ENCODE measurements at places on chromosomes 12 and 14.

GRCh38 chr12:4439736-4440135 is 5.9 kb downstream of the FGF6 start:
- no peak for DNase-seq

GRCh38 chr14:51014625-51015024 is 70.3 kb upstream of the PYGL start:
- DNase-seq: no peak

DNA sequence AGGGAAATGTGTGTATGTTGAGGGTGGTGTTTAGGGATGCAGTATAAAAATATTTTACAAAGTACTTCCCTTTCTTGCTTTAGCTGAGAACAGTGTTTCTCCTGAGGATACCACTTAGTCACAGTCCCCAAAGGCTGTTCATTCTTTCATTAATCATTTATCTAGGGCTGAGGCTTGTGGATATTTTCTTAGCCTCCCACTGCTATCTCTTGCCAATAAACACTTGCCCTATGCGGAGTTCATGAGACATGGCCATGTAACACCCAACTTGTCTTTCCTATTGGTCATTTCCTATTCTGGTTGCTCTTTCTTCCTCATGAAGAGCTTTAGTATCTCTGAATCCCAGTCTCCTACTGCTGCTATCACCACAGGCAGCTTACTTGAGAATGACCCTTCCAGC is 75.1 kb downstream of the ETNK1 start:
- no peak for DNase-seq

DNA sequence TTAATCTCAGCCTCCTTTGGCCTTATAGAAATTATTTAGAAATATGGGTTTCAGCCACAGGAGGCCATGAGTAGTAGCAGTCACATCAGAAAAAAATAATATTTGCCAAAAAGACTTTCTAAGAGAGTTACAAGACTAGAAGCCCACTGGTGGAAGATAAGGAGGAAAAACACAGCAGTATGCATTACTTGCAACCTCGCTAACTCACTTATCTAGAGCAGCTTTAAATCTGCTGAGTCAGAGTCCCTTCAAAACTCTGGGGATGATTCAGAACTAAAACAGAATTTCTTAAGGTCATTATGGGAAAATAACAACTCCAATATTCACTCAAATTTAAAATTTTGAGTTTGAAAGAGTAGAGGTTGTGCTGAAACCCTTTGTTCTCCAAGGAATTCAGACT is 6.2 kb downstream of the OR4K17 start:
- DNase-seq: no peak

DNA sequence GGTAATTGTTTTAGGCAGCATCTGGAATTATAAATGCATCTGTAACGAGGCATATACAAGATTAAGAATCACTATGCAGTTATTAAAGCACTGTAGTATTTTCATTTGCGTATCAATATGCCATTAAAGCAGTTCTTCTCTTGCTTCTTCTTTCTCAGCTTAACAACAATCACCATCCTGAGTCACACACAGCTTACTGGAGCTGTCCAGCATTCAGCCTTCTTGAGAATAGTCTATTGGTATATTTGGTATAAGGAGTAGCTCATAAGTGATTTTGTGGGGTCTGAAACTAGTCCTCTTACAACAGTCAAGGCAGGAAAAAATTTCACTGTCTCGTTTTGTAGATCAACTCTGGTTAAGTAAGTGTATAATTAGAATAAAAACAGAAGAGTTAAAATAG is 523.0 kb upstream of the FOXG1 start:
- DNase-seq: no peak

- no peak for DNase-seq
These were observed 11.2 kb downstream of the LLPH start for GRCh38 chr12:66119229-66119869.

DNA sequence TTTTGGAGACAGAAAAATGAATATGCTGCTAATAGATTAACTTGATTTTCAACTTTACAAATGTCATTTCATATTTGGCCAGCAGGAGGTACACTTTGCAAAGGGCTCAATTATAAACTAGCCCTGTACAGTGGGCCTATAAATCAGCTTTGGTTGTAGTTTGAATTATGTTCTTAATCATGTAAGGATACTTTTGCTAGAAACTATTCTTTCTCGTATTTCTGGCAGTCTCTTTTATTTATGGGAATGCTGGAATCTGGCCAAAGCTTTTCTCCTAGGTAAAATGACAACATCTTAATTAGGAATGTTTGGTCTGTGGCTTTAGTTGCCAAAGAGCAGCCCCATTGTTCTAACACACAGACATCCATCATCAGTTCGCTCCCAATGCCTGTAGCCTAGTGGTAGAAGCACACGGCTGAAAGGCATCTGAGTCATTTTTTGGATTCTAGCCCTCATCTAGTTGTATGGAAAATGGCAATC is 1322.3 kb upstream of the SEL1L start:
- no peak for DNase-seq

- DNase-seq: no peak
These were observed 20.2 kb downstream of the HDAC7 start for GRCh38 chr12:47799357-47799955.

- no peak for DNase-seq
These were observed 18.2 kb downstream of the CINP start for GRCh38 chr14:102344485-102344884.

- DNase-seq: no peak
These were observed 44.7 kb downstream of the PALS1 start for GRCh38 chr14:67285876-67286452.

- no peak for DNase-seq
These were observed 472.9 kb downstream of the NELL2 start for GRCh38 chr12:44403185-44403584.

DNA sequence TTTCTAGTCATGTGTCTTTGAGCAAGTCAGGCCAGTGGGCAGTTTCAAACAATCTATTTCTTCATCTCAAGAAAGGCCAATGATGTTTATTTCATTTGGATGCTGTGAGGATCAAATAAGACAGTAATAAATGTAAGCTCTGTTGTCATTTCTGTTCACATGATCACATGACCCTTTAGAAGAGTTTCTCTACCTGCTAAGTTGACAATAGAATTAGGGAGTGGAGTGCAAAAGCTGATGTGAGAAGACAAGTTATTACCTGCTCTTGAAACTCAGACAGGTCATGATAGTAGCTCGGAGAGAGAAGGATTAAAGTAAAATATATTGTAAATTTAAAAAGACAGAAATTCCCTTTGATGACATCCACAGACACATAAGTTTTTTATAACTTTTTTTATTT is 37.3 kb upstream of the DCN start:
- DNase-seq: no peak

DNA sequence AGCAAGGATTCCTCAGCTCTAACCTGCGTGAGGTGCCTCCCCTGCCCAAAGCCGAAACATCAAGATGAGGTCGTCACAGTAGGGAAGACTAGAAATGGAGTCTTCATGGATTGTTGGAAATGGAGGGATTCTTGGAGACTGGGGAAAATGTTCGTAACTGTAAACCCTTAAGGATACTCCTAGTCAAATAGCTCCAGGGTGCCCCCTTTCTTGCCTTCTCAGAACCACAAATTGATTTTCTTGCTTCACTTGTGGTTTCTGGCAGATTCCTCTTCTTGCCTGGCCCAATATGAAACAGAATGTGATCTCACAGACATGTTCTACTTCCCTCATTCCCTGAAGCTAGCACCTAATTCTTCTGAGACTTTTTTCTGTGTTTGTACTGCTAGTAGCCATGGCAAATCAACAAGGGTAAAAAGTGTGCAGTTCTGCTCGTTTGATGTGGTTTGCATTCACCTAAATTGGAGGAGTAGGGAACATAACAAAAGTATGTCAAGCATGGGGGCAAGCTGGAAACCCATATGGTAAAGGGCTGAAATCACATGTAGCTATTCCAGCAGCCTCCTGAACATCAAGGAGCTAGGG is 332.0 kb downstream of the PAWR start:
- DNase-seq: no peak

DNA sequence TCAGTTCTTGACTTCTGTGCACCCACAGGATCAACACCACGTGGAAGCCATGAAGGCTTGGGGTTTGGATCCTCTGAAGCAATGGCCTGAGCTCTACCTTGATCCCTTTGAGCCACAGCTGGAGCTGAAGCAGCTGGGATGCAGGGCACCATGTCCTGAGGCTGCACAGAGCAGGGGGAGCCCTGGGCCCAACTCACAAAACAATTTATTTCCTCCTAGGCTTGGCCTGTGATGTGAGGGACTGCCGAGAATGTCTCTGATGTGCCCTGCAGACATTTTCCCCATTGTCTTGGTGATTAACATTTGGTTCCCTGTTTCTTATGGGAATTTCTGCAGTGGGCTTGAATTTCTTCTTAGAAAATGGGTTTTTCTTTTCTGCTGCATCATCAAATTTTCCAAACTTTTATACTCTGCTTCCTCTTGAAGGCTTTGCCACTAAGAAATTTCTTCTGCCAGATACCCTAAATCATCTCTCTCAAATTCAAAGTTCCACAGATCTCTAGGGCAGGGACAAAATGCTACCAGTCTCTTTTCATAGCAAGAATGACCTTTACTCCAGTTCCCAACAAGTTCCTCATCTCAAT is 288.2 kb downstream of the CCDC59 start:
- no peak for DNase-seq

GRCh38 chr12:53699678-53700025 is 23.8 kb upstream of the ATP5MC2 start:
- DNase-seq: no peak

DNA sequence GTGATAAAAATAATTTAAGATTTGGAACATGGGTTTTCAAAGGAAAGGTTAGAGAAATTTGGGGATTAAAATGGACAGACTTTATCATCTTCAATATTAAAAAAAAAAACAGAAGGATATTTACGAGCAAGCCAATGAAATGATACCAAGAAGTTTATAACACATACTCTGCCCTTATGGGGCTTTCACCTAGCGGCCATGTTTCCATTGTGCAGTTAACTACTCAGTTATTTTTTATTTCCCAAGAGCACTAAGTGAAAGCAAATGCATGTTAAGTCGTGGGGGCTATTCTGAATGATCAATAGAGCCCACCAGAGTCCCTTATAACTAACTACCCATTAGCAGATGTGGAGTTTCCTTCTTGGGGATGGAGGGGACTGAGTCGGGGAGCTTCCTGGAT is 53.9 kb downstream of the ETV6 start:
- no peak for DNase-seq

- no peak for DNase-seq
These were observed 26.6 kb downstream of the NUP37 start for GRCh38 chr12:102093319-102093718.

DNA sequence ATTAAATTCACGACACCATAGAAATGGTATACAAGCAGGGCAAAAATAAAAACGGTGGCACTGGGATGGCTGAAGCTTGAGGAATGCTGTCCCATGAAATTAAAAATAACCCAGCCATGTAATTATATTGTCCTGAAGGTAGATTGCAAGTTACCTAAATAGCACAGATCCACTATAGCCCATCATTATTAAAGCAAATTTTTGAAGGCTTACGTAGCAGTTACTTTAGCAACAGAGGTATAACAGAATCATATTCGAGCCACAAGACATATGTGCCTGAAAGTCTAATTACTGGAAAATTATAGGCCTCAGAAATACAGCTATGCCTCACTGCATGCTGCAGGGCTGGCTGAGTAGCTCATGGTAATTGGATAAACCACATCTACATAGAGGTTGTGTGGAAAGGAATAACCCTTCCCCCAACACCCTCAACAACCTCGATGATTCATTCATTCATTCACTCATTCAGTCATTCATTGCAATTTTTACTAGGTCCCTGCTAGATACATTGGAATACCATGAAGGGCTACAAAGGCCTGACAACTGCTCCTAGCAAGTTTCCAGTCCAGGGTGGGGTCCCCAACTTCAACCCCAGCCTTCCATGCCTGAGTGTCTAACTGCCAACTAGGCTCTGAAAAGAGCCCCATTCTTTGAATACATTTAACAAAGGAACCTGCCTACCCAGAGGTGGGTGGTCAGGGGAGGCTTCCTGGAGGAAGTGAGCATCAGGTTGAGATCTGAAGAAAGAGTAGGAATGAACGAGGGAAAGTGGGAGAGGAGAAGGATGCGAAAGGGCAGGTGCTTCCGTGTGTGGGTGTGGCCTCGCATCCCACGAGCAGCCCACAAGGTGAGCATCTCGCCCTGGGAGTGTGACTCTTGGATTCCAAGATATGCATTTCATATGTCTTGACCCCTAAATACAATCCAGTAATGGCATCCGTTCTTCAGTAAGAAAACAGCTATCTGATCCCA is 18.0 kb upstream of the CMKLR1 start:
- DNase-seq: no peak

- no peak for DNase-seq
These were observed 1.4 kb downstream of the ZNF385A start for GRCh38 chr12:54383041-54383609.

DNA sequence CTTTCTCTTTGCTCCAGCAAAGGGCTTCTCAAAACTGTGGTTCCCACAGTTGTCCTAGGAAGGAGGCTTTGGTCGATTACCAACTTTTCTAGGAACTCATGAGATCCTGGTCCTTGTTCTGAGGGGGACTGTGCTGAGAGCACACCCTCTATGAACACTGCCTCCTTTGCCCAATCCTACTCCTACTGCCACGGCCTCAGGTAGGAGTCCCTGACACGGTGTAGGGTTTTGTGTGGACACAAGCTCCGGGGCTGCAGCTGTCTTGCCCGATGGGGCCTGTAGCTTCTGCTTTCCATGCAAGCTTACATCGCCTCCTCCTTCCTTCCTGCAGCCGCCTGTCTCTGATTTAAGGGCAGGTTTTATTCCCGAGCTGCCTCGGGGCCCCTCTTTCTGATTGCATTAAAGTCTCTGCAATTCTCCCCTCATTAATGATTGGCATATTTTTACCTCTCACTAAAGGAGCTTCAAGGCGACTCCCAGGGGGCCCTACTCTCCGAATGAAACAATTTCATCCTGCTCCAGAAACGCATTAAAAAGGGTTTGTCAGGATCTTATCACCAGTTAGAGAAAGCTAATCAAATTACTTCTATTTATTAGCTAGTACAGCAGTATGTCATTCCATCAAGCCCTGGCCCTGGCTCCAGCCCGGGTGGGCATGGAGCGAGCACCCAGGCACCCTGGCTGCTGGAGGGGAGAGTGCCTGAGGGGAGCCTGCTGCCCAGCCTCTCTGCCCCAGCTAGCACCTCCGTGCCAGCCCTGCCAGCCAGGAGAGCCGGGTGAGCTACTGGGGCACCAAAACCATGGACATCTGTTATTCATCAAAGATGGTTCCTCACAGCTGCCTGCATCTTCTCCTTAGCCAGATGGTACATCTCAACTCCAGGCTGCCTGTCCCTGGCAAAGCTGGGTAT is 38.0 kb upstream of the ESRRB start:
- no peak for DNase-seq

DNA sequence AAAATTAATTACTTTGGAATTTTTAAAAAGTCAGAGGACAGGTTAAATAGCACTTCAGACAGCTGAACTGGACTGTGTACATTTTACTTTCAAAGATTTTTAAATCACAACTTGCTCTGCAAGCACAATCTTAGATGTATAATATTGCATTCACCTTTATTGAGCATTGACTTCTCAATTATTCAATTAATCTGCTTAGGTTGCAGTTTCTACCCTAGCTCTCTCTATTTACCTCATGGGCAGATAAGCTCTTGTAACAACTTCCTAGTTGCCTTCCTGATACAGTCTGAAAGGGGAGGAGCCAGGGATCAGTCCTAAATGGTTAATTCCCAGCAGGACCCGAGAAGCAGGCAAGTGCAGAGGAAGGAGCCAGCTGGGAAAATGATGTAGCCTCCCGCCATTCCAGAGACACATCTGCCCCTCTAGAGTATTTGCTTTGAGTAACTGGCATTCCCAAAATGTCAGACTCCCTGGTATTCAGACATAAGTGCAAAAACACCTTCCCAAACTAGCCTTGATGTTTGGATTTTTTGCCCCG is 302.8 kb downstream of the GALC start:
- no peak for DNase-seq

GRCh38 chr12:6280053-6280469 is 30.4 kb upstream of the PLEKHG6 start:
- no peak for DNase-seq

GRCh38 chr12:56120158-56120846 is 2.2 kb downstream of the ZC3H10 start:
- DNase-seq: no peak

Data from activated CD4-positive, CD25-positive, alpha-beta regulatory T cell (primary cell).